SHP77 treated with DMSO at 0.1 percent for 48 hours (cell line): ENCODE measurements at places on chromosomes 2 and 18.

- no peak for DNase-seq
Observed at GRCh38 chr2:55430211-55430975, 10.7 kb upstream of the CCDC88A start.

GRCh38 chr2:60745761-60746160 lies 10.3 kb upstream of the PAPOLG start:
- DNase-seq: no peak

DNA sequence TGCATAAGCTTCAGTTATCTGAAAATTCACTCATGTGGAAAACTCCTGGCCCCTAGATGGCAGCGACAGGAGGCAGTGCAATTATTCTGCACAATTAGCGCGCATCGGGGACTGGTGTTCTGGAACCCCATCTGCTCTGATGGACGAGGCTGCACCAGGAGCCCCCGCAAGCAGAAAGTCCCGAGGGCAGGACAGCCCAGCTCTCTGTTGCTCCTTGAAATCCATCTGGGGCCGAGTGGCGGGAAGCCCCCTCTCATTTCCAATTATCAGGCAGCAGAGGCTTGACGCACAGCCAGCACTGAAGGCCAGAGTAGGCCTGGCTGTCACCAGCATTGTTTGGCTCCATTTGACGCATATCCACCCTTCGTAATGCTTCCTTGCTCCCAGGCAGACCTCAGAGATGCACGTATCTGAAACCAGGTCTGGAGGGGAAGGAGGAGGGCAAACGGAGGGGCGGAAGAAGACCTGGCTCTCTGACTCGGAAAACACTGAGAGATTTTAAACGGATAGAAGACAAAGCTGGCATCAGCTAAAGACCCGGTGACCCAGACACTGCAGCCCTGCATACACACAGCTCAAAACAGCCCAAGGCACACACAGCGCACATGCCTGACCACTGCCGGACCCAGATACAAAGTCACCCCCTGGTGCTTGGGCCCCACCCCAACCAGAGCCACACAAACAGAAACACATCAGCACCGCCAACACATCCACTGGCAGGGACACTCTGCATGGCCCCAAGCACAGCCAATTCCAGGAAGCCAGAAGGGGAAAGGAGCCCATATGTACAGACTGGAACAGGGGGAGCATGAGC lies 69.8 kb downstream of the TNS1 start:
- DNase-seq: no peak

DNA sequence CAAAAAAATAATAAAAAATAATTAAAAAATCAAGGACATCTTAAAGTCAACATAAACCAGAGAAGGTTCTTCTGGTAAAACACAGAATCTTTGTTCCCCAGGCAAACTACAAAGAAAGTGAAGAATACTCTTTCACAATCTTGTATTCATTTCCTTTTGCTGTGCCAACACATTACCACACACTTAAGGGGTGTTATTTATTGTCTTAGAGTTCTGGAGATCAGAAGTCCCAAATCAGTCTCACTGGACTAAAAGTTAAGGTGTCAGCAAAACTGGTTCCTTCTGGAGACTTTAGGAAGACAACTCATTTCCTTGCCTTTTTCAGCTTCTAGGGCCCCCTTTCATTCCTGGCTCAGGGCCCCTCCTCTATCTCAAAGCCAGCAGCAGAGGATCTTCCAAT lies 12.2 kb upstream of the CAB39 start:
- no peak for DNase-seq

DNA sequence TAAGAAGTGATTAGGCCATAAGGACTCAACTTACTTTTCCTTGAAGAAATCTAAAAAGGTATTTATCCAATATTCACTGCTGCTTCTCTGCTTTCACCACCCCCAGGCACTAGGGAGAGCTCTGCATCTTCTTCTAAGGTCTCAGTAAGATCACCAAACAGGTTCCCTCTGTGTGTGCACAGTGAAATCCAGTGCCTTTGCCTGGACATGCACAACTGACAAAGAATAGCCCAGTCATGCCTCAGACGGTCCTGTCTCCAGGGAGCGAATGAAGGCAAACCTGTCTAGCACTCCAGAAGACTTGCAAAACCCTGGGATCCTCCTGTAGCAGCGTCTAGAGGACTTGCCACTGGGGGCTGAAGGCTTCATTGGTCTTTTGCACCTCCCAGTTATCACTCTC lies 344.5 kb upstream of the LRATD1 start:
- no peak for DNase-seq
